NCI-H1930 (cell line): ENCODE measurements at places on chromosomes 1 and 21.

GRCh38 chr1:82893712-82894470 is 1093.2 kb downstream of the ADGRL2 start:
- DNase-seq, result no peak

DNA sequence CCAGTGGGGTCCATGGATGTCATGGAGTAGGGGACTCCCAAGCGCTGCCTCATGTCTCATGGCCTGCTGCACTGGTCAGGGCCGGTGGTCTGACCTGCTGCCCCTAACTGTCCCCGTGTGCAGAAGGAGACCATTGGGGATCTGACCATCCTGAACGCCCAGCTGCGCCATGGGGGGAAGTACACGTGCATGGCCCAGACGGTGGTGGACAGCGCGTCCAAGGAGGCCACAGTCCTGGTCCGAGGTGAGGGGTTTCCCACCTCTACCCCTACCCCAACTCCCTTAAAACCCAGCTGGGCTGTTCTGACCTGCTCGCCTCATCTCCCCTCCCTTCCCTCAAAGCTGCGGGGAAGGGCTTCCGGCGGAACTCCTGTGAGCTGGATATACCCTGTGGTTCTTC is 18.6 kb downstream of the TMEM81 start:
- DNase-seq, result no peak

DNA sequence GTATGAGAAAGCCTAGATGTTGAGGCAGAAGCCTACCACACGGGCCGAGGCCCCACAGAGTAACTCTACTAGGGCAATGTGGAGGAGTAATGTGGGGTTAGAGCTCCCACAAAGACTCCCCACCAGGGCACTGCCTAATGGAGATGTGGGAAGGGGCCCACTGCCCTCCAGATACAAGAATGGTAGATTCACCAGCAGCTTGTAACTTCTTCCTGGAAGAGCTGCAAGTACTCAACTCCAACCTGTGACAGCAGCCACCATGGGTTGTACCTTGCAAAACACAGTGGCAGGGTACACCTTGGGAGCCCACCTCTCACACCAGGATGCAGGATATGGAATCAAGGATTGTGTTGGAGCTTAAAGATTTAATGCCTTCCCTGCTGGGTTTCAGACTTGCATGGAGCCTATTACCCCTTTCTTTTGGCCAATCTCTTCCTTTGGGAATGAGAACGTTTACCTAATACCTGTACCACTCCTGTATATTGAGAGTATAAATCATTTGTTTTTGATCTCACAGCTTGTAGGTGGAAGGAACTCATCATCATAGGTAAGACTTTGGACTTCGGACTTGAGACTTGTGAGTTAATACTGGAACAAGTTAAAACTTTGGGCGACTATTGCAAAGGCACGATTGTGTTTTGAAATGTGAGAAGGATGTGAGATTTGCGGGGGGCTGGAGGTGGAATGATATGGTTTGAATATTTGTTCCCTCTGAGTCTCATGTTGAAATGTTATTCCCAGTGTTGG is 57.5 kb downstream of the TENT5C start:
- no peak for DNase-seq

GRCh38 chr1:79325705-79326104 is 319.2 kb upstream of the ADGRL4 start:
- DNase-seq, result no peak

DNA sequence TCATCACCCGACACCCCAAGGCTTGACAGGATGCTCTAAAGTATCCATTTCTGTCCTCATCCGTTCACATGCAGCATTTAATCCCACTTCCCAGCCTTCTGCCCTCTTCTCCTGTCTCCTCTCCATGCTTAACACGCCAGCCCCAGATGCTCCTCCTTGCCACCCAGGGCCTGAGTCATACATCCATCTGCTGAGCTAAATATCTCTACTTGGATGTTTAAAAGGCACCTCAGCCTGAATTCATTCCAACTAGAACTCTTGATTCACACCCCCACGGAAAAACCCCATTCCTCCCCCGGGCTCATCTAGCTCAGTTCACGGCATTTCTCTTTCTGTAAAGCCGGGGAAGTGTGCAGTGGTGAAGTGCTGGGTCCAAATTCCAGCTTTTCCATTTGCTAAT is 27.7 kb downstream of the TEX35 start:
- DNase-seq, result no peak

DNA sequence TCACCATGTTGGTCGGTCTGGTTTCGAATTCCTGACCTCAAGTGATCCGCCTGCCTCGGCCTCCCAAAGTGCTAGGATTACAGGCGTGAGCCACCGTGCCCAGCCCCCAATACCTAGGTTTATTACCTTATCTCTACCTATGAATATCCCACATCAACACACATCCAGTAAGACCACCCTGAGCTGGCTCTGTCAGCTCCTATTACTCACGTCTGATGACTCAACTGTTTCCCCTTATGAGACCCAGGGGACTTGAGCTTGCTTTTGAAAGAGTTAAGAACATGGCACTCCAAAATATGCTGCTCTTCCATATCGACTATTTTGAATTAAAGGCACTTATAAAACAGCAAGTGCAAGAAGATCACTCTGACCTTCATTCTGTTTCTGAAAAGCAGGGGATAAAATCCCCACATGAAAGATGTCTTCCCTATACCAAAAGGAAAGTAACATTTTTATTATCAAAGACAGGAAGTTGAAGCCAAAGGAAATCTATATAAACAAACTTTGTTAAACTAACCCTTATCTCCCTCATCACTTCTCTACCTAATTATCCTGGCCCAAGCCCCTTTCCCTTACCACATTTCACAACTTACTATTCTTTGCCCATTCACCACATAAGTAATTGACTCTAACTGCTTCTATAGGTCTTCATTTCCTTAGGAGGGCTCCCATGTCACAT is 41.3 kb upstream of the OSBPL9 start:
- DNase-seq, result no peak

- no peak for DNase-seq
Observed at GRCh38 chr1:2001773-2002411, 1.7 kb downstream of the CFAP74 start.

- DNase-seq, result no peak
Observed at GRCh38 chr1:115090540-115090939, 1.2 kb upstream of the TSPAN2 start.

DNA sequence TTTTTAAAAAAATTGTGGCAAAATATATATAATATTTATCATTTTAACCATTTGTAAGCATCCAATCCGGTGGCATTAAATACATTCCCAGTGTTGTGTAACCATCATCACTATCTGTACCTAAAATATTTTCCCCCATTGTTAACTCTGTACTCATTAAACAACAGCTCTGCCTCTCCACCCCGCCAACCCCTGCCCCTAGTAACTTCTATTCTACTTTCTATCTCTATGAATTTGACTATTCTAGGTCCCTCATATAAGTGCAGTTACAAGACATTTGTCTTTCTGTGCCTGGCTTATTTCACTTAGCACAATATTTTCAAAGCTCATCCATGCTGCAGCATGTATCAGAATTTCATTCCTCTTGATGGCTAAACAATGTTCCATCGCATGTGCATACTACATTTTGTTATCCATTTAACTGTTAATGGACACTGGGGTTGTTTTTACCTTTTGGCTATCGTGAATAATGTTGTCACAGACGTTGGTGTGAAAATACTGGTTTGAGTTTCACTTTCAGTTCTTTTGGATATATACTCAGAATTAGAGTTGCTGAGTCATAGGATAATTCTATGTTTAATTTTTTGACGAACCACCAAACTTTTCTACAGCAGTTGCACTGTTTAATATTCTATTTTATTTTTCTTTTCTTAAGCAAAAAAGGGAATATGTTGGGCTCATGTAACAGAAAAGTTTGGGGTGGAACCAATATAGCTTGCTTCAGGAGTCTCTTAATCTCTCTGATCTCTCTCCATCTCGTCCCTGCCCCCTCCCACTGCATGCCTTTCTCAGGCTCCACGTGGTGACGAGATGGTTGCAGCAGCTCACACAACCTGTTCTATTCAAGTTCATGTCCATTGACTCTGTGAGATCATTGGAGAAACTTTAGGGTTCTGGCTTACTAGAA is 25.2 kb upstream of the RCAN1 start:
- DNase-seq, result no peak

DNA sequence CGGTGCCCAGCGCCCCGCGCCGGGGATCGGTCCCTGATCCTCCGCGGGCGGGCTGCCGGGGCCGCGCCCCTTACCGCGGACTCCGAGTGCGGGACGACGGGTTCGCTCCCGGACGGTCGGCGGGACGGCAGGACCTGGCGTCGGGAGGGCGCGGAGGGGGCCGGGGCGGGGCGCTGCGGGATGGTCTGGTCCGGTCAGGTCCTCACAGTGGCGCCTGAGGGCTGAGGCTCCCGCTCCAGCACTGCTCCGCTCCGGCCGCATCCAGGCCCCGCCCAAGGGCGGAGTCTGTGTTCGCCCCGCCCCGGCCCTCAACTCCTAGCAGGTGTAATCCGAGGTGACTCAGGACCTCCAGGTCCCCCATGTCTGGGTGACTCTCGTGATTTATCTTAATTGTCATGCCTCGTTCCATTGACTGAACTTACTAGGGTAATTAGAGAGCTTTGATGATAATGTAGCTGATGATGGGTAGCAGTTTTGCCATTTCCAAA is at the start of gene RAB3B:
TSS of gene RAB3B (minus strand) at position 223 of the 488 bp plus-strand sequence. CDS start 13,583 bp downstream, outside the sequence.
- peak; percentile 56 for DNase-seq

GRCh38 chr1:95467036-95467435 is 233.0 kb downstream of the RWDD3 start:
- DNase-seq, result no peak

DNA sequence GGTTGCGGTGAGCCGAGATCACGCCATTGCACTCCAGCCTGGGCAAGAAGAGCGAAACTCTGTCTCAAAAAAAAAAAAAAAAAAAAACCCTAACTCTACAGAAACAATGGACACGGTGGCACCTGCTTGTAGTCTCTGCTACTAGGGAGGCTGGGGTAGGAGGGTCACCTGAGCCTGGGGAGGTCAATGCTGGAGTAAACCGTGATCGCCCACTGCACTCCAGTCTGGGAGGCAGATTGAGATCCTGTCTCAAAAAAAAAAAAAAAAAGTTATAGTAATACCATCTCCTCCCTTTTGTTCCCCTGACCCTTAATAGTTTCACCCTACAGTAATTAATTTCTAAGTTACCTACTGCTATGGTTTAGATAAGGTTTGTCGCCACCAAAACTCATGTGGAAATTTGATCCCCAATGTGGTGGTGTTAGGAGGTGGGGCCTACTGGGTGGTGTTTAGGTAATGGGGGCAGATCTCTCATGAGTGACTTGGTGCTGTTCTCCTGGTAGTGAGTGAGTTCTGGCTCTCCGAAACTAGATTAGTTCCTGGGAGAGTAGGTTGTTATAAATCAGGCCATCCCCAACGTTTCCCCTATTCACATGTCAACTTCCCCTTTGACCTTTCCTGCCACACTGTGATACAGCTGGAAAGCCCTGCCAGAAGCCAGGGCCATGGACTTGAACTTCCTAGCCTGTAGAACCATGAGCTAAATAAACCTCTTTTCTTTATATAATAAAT is 9.8 kb downstream of the FBXO42 start:
- no peak for DNase-seq

GRCh38 chr1:179230251-179230650 is 774 bp upstream of the ABL2 start:
- no peak for DNase-seq

DNA sequence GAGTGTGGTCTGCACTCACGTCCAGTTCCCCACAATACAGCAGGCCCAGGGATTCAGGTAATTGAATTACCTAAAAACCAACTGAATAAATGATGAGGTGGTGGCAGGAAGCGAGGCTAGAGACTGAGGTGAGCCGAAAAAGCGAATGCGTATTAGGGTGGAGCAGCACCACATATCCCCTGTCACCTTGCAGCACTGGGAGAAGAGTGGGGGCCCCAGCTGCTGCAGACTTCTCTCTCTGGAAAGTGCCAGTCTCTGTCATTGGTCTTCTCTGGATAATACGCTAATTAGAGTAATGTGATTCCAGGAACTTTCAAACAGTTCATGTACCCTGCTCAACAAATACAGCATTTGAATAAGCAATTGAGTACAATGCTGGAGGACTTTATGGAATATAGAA is 199.0 kb downstream of the RPS6KC1 start:
- DNase-seq, result no peak

GRCh38 chr1:104084380-104084779 is 334.7 kb downstream of the AMY1C start:
- DNase-seq, result no peak

DNA sequence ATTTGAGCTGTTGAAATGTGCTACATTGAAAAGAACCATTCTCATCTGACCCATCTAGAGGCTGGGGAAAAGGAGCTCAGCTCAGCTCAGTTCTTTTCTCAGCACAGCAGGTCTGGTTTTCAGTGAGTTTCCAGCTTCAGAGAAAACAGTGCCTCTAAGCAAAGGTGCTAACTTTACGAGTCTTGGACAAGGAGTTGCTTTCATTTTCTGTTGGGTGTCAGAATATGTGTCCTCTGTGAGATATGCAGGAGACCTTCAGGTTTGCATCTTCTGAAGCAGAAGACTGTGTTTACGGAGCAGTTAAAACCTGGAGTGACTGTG is 321.3 kb upstream of the USP24 start:
- DNase-seq, result no peak

- no peak for DNase-seq
Observed at GRCh38 chr1:218507355-218508002, 162.3 kb downstream of the TGFB2 start.

DNA sequence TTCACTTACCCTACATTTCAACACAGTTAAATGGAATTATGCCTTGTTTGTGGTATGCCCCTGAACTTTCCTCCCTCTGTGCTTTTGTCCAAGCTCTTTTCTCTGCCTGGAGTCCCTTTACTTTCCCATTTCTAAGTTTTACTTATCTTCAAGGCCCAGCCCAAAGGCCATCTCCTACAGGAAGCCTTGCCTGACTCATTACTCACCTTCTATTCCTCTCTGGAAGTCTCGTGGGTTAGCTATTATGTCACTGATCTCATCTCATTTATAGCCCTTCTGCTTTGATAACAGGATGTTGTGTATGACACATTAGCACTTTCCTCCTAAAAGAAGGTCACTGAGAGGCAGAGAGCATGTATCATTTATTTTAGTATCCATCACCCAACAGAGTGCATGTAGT is 78.8 kb upstream of the CD1D start:
- no peak for DNase-seq

DNA sequence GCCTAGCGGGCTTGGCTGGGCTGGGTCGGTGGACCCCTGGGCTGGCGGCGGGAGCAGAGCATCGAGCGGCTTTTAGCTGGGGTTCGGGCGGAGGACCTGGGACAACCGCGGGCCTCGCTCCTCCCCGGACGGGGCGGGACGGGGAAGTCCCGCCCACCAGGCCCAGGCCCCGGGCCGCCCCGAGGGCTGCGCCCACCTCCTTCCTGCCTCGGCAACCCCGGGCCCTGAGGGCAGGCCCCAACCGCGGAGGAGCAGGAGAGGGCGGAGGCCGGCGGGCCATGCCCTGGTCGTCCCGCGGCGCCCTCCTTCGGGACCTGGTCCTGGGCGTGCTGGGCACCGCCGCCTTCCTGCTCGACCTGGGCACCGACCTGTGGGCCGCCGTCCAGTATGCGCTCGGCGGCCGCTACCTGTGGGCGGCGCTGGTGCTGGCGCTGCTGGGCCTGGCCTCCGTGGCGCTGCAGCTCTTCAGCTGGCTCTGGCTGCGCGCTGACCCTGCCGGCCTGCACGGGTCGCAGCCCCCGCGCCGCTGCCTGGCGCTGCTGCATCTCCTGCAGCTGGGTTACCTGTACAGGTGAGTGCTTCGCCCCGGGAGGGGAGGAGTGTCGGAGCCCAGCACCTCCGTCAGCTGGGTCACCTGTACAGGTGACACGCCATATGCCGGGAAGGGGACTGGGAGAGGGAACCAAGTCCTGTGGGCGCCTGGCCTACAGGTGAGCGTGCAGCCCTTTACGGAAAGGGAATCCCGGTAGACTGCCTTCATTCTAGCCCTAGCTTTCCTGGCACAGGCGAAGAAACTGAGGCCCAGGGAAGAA is at the start of gene XKR8:
TSS of gene XKR8 (plus strand) at position 182 of the 812 bp plus-strand sequence. CDS start at position 279, 97 bp downstream.
- peak; percentile 66 for DNase-seq
